ENCODE measurements at places on chromosomes 2 and 18.
A peak's percentile ranks its signal among the peaks of the same experiment; 100 is the strongest.

DNA sequence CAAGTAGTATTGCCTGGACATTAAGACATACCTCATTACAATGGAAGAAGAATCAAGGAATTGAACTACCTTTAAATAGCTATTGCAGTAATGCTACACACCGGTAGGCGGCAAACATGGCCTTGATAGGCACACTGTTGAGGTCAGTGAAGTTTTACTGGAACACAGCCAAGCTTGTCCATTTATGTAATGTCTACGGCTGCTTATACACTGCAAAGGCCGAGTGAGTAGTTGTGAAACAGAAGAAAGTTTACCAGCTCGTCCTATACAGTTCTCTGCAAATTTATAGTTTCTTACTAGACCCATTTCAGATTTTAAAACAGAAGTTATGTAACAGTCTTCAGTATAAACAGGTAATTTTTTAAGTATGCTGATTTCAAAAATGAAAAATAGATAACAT is 38.8 kb downstream of the PPP4R1 start:
- peak; percentile 92 for DNase-seq

DNA sequence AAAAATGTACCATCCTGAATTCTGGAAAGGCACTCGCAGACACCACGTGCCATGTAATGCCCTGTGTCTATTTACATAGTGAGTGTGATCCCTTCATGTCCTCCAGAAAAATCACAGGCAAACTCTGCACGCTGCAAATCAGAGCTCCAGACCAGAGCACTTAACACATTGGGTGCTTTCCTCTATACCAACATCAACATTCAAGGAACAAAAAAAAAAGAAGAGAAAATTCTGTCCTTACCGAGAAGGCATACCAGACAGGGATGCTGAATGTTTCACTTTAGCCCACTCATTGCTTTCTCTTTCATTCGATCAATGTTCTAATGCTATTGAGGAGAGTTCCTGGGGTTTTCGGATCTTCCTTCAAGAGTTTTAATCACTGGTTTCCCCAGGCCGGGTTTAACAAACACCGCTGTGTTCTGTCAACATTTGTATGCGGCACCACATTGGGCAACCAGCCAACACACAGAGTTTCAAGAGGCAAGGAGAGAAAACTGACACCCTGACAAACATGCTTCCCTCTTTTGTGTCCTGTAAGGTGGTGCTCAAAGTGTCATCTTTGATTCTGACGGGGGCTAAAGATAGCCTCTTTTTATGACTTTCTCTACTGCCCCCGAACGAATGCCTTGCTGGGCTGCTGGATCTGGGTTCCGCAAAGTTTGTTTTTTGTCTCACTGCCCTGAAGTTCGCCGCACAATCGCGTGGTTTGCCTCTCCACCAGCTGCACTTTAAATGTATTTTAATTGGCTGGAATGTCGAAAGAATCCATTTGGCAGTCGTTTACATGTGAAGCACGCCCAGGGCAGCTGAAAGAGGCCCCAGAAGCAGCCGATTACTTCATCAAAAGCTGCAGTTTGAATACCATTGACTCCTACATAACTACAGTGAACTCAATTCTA is 106.4 kb upstream of the NCKAP5 start:
- DNase-seq = peak; percentile 89

DNA sequence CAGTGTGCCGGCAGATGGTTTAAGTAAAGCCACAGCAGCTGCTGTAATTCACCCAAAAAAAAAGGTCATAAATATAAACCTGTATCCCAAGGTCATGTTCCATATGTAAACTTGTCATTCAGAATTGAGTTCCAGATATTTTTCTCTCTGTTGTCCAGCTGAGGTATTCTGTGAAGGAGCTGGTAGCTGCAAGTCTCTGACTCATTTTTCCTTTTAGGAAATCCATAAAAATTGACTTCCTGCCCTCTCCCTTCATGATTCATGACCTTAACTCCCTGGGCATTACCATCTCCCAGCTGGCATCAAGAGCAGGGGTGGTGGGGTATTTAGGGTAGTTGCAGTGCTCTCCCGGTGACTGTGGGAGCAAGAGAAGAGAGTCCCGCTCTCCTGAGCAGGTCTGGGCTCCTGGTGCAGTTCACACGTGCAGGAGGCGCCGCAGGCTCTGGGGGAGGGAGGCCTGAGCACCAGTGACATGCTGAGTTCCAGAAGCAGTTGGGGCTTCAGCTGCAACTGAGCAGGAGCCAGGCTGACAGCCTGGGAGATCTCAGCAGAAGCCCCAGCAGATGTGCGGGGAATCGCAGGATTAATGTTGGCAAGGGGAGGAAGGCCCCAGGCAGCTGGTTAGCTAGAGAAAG is 192.6 kb downstream of the MGAT5 start:
- DNase-seq = peak; percentile 59

DNA sequence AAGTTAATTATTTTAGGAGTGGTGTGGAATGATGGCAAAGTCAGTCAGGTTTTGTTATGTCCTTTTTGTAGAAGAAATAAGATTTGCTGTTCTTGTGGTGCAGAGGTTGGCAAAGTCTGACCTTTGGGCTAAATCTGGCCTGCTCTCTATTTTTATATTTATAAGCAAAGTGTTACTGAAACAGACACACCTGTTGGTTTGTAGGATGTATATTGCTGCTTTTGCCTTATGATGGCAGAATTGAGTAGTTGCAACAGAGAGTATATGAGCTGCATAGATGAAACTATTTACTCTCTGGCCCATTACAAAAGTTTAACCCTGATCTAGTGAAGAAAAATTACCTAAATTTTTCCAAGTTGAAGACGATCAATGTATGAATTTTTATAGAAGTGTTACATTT is 34.1 kb upstream of the KCNJ13 start:
- DNase-seq = no peak

DNA sequence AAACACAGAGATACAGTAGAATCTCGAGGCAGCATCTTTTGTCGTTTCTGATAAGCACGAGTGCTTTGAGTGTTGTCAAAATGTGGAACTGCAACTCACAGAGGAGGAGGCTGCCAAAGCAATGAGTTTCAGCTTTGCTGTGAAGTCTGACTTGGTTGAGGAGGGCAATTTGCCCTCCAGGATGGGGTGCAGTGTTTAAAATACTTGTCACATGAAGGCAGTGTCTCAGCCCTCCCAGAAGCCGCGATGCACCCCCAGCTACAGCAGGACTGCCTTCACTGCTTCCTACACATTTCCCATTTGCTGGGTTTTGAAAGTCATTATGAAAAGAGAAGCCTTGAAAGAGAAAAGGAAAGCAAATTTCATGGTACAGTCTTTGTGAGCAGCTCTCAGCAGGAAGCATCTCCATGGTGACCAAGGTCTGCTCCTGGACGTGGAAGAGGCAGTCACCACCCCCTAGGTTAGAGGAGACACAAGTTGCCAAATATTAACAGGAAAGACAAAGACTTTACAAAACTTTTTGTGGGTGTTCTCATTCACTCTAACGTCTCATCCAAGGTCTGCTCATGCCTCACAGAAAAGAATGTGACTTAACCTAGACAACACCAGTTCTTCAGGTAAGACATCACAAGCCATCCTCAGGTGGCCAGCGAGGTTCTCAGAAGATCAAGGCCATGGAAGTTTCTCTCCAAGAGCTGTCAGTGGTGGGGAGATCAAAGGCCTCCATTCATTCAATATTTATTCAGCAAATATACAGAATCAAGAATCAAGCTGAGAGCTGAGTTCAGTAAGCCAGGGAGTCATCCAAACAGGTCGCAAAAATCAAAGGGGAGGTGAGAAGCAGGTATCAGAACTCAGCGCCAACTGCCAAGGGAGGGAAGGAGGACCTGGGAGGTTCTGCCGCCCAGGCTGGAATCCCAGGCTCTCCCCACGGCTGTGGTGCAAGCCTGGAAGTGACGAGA is 476.0 kb downstream of the EIPR1 start:
- DNase-seq = no peak

DNA sequence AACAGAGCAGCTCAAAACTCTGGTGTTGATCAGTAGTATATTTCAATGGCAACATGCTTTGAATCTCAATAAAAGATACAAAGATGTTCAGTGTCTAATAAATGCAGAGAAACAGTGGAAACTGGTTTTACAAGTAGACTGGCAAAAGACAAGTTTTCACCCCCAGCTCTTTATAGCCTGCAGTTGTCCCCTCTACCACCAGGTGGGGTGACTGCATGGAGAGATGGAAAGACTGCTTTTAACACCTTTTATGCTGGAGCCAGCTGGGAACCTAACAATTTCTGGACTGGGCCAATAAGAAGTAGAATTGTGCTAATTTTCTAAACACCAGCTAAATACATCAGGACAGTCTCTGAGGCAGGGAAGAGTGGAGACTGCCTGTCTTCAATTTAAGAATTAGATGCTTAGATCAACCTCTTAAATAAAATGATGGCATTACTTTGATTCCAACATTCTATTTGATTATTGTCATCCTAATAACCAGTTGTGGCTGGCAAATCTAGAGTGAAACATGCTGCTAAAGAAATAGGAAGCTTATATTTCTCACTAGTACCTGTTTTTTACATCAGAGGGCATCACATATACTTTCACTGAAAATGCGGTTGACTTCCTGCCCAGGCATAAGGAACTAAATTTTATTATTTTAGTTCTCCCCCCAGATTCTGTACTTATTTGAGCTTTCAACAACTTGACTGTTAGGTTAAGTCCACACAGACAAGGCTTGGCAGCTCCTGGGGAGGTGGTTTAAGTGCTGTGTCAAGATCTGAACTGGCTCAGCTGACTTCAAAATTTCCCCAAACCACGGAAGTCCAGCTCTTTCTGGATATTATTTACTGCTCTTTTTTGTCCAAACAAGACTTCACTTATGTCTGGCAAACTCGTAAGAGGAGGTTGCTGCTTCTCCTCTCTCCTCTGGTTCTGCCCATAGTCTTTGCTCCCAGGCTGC is 140.5 kb downstream of the TPGS2 start:
- peak; percentile 53 for DNase-seq

GRCh38 chr2:75632091-75632701 is 14.4 kb upstream of the MRPL19 start:
- peak; percentile 41 for DNase-seq

GRCh38 chr2:74576211-74576862 is 21.8 kb downstream of the DOK1 start:
- peak; percentile 96 for DNase-seq

- no peak for DNase-seq
These were observed 103.0 kb upstream of the LGALSL start for GRCh38 chr2:64350996-64351395.

GRCh38 chr18:12442946-12443345 is 35.2 kb downstream of the PRELID3A start:
- peak; percentile 76 for DNase-seq

- DNase-seq = no peak
These were observed 70.0 kb upstream of the ACVR2A start for GRCh38 chr2:147774805-147775204.

- DNase-seq = no peak
These were observed 206.2 kb downstream of the RPIA start for GRCh38 chr2:88897715-88898114.

DNA sequence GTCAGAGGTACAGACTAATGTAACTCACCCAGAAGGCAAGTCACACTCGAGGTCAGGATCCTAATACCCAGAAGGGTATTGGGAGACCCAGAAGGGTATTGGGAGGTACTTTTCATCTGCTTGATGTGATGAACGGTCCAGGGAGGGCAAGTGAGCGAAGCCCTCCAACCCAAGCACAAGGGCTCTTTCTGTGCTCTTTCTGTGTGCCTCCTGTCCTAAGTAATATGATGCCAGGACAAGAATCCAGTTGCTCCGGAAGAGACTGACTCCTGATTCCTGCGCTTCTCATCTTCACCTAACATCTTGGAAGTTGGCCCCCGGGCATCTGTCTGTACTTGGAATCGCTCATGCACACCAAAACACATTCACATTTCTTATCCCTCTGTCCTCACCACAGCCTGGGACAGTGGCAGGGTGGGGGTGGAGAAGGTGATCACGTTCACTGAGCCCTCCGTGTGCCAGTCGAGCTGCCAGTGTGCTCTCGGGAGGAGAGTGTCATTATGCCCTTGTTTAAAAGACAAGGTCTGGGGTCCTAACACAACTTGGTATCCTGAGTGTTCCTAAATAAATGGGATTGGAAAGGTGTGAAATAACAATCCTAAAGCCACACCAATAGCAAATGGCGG is 17.1 kb downstream of the GYPC start:
- DNase-seq = no peak

- DNase-seq = peak; percentile 48
These were observed 998 bp downstream of the RNF149 start for GRCh38 chr2:101307503-101307902.

DNA sequence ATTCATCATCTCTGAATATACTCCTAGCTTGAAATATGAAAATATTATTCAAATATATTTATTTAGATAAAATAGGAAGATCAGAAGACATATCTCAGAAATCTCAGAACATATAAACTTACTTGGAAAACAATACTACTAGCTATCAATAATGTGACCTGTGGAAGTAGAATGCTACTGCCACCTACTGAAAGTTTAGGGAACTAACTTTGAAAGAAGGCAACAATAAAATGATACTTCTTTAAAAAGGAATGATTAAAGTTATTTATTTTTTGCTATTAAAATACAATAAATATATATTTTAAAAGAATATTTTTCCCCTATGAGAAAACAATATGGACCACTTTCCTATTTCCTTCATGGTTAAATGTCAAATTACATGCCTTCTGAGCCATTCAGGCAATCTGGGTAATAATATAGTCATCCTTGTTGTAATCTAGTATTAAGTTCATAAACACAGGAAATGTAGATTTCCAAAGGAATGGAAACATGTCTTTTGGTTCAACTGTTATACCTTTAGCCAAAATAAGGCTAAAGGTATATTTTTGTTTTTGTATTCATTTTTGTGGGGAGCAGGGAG is 26.0 kb downstream of the ACADL start:
- peak; percentile 64 for DNase-seq

- DNase-seq = no peak
These were observed 57.8 kb upstream of the KIF5C start for GRCh38 chr2:148817210-148817708.

GRCh38 chr2:48250943-48251342 is 279.0 kb upstream of the STON1 start:
- peak; percentile 53 for DNase-seq

DNA sequence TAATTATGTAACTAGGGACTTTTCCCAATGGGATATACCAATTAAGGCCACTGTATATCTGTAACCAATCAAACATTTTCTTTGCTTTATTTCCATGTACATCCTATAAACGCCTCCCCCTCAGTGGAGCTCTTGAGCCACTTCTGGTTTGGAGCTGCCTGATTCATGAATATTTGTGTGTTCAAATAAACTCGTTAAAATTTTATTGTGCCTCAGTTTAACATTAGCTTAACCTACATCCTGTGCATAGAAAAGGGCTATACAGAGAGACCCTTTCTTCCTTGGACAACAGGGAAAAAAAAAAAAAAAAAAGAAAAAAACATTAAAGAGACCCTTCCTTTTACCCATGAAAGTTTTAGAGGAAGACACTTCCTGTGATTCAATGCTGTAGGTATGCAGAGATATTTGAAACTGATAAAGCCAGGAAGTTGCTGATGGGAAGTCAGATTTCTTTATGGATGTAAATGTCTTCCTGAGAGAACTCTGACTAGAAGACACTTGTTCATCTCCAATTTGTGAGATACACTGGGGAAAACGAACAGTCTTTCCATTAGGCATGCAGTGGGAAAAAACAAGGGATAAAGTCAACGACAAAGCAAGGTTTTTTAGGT is 614.6 kb upstream of the SOX11 start:
- DNase-seq = no peak

All from foreskin fibroblast (primary cell).